T-cell (primary cell): ENCODE measurements at places on chromosomes 2 and 18.

DNA sequence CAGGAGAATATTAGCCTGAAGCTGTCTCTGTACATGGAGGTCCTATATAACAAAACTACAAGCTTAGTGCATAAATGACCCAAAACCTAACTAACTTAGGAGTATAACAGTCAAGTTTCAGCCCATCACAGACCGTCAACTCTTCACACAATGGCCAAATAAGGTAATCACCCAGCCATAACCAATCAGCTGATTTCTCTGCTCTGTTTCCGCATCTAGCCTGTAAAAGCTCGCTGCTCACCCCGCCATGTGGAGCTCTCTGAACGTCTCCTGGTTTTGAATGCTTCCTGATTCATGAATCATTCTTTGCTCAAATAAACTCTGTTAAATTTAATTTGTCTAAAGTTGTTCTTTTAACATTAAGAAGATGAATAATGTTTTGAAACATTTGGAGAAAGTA lies 593.6 kb downstream of the TMX3 start:
- no peak for DNase-seq

DNA sequence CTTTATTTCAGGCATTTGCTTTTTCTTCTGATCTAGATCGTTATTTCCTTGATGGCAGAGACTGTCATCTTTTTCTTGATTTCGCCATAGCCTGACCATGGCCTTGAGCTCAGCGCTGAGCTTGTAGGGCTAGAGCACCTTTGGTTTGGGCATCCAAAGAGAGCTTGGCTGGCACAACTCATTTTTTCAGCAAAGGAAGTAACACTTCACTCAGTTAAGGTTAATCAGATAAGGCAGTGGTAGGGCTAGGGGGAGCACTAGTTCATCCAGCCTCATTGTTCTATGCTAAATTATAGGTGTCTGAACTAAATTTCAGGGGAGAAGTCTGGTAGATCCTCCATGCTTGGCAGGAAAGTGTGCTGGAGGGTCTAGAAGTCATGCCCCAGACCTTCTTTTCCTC lies 125.0 kb downstream of the SETBP1 start:
- DNase-seq, result no peak

DNA sequence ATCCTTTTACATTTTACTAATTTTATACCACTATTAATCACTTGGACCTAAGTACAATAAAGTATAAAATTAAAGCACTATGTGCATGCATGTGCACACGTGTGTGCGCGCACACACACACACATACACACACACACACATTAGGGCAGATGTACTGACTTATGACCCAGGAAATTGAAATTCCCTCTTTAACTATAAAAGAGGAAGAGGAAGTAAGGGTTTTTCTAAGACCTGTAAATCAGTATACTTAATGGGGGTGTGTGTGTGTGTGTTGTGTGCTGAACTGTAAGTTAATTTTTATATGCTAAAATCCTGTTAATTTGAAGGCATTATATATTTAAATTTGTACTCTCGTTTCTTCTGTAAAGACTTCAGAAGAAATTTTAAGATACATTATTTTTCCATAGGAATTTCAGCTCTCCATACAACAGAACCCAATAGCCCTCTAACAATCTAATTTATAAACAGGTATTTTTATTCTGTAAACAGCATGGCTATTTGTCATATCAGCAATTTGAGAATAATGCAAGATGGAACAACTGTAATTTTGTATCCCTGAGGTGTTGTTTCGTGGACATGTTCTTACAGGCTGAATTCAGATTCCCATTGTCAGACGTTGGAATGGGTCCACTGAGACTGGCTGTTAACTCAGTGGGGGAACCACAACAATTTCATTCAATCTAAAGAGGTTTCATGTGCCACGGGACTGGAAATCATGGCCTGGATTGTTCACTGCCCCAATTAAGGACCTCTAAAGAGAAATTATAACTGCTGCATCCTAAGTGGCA lies 90.9 kb downstream of the PLA2R1 start:
- DNase-seq, result no peak

DNA sequence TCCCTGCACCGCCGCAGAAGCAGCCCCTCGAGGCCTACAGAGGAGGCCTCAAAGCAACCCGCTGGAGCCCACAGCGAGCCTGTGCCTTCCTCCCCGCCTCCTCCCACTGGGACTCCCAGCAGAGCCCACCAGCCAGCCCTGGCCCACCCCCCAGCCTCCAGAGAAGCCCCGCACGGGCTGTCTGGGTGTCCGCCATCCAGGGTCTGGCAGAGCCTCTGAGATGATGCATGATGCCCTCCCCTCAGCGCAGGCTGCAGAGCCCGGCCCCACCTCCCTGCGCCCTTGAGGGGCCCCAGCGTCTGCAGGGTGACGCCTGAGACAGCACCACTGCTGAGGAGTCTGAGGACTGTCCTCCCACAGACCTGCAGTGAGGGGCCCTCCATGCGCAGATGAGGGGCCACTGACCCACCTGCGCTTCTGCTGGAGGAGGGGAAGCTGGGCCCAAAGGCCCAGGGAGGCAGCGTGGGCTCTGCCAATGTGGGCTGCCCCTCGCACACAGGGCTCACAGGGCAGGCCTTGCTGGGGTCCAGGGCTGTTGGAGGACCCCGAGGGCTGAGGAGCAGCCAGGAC lies 31.2 kb downstream of the GPC1 start:
- DNase-seq, result no peak

GRCh38 chr18:23115683-23116096 lies 19.6 kb upstream of the CABLES1 start:
- no peak for DNase-seq

DNA sequence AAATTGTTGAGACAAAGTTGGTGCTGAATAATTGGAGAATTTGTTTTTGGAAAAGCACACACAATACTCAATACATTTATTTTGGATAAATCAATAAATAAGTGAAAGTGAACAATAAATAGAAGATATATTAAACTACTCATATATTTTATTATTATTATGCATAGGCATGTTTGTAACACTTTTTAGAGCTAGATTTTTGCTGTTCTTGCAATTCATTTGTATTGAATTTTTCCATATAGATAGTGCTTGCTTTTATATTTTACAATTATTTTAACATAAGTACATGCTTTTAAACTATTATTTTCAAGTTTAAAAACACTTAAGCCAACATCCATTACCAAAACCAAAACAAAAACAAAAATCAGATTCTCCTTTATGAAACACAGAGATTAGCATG lies 43.9 kb downstream of the BAZ2B start:
- DNase-seq, result no peak

DNA sequence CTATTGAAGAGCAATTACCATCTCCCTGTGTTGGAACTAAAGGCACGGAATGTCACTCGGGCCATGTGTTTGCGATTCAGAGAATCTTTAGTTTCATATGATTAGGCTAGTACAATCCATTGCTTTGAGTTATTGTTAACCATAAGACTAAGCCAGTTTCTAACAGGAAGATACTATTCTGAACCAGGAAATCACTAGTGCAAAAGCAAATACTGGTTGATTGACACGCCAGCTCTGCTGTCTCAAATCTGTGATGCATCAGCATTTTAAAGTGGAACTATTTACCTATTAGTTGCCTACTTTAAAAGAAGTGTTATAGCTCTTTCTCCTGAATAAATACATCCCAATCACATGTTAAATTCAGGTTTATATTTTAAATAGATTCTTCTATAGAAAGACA lies 61.9 kb downstream of the AFTPH start:
- DNase-seq, result no peak

DNA sequence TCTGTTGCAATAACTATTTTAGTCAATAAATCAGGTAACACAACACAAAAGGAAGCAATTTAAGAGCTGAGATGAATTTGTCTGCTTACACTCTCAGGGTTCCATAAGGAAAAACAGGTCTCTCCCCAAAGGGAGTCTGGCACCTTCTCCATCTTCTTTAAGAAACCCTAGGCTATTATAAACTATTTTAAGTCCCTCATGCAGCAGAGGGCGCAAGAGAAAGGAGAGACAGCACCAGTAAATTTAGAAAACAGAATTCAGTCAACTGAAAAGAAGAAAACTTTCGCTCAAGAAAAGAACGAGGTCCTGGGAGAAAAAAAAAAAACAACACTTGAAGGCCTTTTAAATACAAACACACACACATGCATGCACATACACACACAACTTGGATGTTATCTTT lies 19.1 kb downstream of the SULT1C4 start:
- no peak for DNase-seq
